ENCODE measurements at places on chromosomes 4 and X.

DNA sequence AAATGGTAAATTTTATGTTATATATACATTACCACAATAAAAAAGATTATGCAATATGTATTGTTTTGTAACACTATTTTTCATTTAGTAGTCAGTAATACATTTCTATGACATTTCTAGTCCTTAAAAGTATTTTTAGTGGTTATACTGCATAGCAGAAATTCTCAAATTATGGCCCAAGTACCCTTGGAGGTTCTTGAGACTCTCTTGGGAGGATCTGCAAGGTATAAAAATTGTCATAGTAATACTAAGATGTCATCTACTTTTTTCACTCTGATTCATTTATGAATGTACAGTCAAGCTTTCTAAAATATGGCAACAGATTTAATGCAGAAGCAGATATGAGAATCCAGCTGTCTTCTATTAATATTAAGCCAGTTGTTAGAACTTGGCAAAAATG, 138.6 kb upstream of the NAP1L5 start:
- DNase-seq = no peak

- no peak for DNase-seq
Measured at GRCh38 chr4:128388352-128388630, 100.7 kb upstream of the PGRMC2 start.

DNA sequence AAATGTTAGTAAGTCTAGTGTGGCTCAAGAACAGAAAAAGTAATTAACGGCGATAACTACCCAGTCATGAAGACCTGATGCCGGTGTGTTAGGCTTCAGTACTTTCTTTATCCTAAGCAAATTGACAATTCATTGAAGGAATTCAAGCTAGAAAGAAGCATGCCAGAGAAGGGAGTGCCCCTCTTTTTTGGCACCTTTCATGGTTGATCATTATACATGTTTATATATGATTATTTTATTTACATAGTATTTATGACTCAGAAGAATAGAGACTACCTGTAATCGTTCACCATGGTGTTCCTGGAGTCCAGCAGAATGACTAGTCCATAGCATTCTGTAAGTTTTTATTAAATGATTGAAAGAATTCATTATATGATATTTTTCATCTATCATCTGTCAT, 548.3 kb upstream of the SLIT2 start:
- no peak for DNase-seq

DNA sequence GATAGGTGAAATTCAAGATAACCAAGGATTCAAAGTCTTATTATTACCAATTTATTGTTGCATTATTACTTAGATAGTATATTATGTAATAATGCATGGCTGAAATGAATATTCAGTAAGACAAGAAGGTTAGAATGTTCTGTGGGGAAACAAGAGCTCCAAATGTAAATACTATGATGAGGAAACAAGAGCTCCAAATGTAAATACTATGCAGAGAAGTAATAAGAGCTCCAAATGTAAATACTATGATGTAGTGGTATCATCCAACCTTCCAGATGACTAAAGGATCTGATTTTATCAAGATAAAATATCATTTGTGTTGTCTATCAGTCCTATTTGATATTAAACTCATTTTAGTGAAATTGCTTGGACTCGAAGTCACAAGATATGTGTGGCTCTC, 82.2 kb upstream of the PCDH18 start:
- DNase-seq = no peak

GRCh38 chrX:52277666-52278065, 91.2 kb upstream of the XAGE2 start:
- no peak for DNase-seq

- DNase-seq = no peak
Measured at GRCh38 chrX:18681996-18682395, 10.1 kb upstream of the RS1 start.

- no peak for DNase-seq
Measured at GRCh38 chr4:93865650-93866049, 37.1 kb downstream of the ATOH1 start.

- DNase-seq = no peak
Measured at GRCh38 chr4:384311-385010, 46.8 kb downstream of the ZNF141 start.

GRCh38 chr4:1099270-1099669, 14.1 kb downstream of the RNF212 start:
- no peak for DNase-seq

- no peak for DNase-seq
Measured at GRCh38 chrX:94492541-94492940, 818.5 kb downstream of the FAM133A start.

DNA sequence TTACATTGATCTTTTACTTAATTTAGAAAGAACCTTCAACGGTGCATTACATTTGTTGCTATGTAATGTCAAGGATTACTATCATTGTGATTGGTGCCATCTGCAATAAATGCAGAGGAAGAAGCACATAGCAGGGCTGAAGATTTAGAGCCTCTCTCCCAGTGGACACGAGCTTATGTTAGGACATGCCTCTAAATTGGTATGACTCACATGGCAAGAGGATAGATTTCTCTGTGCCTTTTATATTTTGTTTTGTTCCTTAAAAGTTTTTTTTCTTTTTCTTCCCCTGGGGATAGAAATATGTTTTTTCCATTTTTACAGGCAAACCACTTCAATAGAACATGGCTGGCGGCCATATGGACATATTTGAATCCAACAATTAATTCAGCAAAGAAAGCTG, 205.0 kb upstream of the HAND2 start:
- DNase-seq = no peak

DNA sequence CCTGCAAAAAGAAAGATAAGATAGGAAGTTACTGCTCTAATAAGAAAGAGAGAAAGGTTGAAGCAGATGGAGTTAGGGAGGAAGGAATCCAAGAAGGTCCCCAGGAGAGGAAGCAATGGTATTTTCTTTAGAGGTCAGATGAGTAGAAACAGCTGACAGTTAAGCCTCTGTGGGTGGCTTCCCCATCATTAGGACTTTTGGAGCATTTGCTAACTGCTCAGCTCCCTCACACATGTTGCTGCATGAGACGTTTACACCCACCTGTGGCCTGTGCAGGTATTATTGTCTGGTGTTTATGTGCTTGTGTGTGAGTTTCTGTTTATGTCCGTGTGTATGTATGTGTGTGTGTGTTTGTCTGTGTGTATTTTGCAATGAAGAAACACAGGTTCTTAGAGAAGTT, 346.8 kb downstream of the RAB28 start:
- DNase-seq = no peak

DNA sequence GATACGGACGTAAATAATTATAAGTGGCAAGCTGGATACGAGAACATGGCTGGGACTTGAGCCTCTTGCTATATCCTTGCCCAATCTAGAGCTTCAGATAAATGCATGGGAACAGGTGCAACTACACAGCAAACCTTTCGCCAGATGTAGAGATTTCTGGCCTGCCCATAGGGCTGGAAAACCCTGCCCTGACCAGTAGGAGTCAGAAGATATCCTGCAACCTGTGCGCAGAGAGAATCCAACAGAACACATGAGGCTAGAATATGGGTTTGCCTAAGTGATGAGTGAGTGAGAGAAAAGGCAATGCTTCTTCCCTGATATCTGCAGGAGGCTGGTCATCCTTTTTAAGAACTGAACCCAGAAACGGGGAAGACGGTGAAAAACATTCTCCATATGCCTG, 805.3 kb upstream of the TENM3 start:
- DNase-seq = no peak

DNA sequence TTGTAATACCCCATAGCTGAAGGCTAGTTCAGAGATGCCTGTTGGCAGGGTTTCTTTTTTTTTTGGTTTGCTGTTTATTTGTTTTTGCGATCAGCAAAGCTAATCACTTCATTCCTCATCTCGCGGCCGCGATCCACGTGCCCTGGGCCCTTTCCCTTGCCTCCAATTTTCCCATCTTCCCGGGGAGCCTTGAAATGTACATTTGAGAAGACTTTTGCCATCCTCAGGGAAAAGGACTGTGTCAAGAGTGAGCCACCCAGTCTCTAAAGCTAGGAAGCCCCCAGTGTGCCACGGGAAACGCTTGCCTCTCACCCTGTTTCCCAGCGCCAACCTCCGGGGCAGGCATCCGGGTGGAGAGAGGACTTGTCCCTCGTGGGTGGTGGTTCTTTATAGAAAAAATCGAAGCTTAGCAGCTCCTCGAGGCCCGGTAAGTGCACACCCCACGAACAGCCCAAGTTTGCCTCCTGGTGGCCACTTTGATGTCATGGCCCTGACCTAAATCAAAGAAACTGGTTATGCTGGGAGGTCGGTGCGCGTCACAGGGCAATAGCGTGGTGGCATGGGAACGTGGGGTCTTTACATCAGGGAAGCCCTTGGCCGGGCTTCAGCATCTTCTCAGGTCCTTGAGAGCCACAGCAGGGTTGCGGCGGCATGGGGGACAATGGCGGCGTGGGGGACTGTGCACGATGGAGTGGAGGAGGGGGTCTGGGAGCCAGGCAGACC, 42.0 kb downstream of the MAP7D3 start:
- peak; percentile 14 for DNase-seq

GRCh38 chr4:150379454-150379853, 202.5 kb upstream of the MAB21L2 start:
- no peak for DNase-seq

GRCh38 chr4:15963001-15963451, at the start of gene FGFBP2:
Gene FGFBP2 (minus strand): TSS chr4:15963175. CDS start chr4:15963129, 46 bp downstream.
- peak; percentile 11 for DNase-seq

DNA sequence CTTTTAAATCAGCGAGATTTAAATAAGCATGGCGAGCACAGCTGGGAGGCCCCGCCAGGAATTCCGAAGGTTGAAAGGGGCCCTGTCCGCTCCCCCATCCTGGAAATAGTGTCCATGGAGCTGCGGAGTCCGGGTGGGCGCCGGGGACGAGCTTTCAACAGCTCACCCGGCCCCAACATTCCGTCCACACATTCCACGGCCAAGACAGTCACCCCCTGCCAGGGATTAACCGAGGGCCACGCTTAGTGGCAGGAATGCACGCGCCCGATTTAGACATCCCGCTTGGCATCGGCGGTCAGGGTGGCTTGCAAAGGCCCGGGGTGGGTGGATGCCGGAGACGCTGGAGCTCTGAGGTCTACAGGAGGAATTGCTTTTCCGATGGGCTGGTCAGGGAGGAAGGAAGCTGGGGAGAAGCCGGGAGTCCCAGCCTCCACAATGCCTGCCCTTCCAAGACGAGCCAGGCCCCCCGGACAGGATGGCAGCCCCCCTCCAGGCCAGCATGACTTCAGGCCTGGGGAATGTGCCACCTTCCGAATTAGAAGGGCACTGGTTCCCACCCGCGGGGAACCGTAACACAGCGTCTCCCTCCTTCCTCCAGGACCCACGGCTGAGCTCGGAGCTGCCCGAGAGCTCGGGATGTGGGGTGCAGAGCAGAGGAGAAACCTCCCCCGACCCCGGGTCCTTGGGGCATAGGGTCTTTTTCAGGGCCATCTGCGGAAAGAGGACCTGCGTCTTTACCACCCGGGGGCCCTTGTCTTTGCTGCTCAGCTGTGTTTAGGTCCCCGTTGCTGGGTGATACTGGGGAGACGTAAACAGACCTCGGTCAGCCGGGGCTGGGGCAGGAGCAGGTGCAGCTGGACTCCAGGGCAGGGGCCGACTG, 26.9 kb upstream of the PPP2R3B start:
- DNase-seq = no peak

GRCh38 chr4:15774020-15774420, 4.1 kb upstream of the CD38 start:
- no peak for DNase-seq

DNA sequence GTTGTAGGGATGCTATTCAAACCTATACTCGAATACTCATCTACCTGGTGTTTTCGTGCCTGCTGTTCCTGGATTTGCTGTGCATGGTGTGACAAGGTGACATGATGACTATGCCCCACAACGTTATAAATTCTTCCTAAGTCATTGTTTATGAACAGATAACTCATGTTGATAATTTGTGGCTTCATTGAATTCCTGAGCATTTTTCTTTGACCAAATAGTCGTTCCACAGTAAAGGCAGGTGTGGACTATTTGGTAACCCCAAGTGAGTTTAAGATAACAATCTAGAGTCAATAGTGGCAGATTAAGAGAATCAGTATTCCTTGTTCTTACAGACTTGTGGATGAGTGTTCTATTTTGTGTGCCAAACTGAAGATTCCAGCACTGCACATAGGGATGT, 59.9 kb downstream of the SNX25 start:
- DNase-seq = no peak

DNA sequence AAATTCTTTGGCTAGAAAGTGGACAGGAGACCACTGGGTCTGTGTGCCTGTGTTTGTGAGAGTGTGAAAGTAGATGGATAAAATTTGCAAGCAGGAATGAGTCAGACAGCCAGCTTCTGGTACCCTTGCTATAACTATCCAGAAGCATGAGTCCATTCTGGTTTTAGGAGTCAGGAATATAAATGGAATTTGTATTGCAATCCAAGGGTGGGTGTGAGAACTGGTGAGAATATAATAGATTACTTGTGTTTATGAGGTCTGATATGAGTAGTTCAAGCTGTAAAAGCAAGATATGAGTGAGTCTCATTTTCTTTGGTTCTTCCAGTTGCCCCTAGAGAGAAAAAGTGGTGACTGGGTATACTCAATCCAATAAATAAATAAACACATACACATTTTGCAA, 212.7 kb upstream of the TAPT1 start:
- DNase-seq = no peak

DNA sequence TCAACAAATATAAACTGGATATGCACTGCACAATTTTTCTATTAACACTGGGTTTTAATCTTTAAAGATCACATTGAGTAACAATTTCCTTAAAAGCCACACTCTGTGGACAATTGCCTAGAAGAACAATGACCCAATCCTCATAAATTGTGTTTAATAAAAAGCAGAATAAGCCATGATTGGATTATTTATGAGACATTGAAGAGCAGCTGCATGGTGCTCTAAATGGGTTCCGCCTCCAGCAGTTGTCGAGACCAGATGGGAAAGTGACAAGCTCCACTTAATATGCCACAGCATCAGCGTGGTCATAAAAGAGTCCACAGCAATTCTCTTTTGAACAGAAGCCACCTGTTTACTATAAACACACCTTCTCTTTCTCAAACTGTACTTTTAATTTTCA, 635.2 kb upstream of the FRG1 start:
- DNase-seq = no peak

- DNase-seq = no peak
Measured at GRCh38 chr4:94806376-94806775, 48.6 kb downstream of the BMPR1B start.

GRCh38 chr4:32172761-32173160, 1452.6 kb downstream of the PCDH7 start:
- no peak for DNase-seq

DNA sequence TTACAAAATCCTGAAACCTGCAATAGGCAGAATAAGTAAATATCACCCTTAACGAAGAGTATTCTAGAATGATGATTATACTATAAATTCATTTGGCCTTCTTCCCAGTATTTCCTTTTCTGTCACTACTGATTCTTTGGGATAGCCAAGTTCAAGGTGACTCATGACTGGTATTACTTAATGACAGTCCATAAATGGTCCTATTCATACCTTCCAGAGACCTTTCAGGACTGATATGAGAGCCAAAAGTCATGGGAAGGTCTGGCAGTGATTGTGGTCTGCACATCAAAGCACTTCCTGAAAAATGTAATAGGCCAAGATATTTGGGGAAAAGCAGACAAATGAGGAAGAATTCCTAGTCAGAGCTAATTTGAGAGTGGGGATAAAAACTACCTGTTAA, 239.6 kb upstream of the FAM47A start:
- no peak for DNase-seq

- DNase-seq = no peak
Measured at GRCh38 chr4:165662341-165662740, 210.7 kb upstream of the TLL1 start.

- DNase-seq = no peak
Measured at GRCh38 chrX:134236626-134237614, at the start of gene CCDC160. Gene CCDC160 (plus strand): TSS chrX:134237182. CDS start chrX:134244801, 7,619 bp downstream.
